ENCODE measurements at places on chromosomes 4 and X. TPM values are rescaled to one million over a fixed set of nuclear protein-coding genes. Genes with fewer than 3 reads are reported as not detected.

DNA sequence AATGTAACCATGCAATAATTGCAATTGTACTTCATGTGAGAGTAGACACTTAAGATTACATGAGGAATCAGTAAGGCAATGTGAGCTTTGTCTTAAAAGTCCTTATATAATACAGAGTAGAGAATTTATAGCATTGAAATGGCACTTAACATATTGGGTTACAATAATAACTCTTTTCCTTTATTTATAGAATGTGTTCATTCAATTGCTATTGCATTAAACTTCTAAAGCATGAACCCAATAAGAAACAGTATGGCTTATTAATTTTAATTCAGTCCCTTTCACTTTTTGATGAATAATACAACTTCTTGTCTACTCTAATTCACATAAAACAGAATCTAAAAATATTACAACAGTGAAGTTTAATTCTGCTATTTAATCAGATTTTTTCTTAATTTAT lies 174.2 kb upstream of the PABPC4L start:
- no peak overlapping the region for H3K27ac ChIP-seq
- no peaks in the 10 kb centered on the region for H3K27me3 ChIP-seq
- no peaks in the 10 kb centered on the region for H3K36me3 ChIP-seq
- no peaks in the 10 kb centered on the region for H3K4me1 ChIP-seq
- H3K4me3 ChIP-seq: no peak overlapping the region

DNA sequence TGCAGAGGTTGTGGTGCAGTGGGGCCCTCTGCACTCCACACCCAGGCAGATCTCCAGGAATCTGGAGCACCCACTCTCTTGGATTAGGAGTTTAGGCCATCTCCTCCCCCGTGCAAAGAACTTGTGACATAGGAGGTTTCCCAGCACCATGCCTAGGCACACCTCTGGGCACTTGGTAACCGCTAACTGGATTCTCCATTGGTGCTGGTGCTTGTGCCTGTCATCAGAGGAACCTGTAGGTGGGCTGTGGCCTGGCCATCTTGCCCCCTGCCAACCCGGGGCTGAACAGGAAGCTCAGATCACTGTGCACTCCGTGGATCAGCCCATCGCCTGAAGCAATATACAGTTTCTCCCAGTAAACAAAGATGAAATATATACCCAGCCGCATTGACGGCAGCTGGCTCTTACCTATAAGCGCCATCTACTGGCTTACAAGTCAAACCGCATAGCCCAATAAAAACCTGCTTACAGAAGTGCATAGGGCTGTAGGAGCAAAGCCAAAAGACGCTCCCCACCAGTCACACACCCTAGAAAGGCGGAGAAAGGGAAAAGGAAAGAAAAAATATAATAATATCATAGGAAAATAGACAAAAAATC lies 19.1 kb upstream of the TEX13B start:
- no peaks in the 10 kb centered on the region for H3K36me3 ChIP-seq
- DNase-seq: peak; percentile 8
- no peak overlapping the region for H3K4me3 ChIP-seq
- H3K4me1 ChIP-seq: no peaks in the 10 kb centered on the region

- no peak overlapping the region for H3K4me3 ChIP-seq
- no peaks in the 10 kb centered on the region for H3K36me3 ChIP-seq
- H3K27ac ChIP-seq: no peak overlapping the region
- no peaks in the 10 kb centered on the region for H3K27me3 ChIP-seq
- no peak for DNase-seq
- no peaks in the 10 kb centered on the region for H3K4me1 ChIP-seq
Measured at GRCh38 chr4:80129785-80130184, 56.8 kb upstream of the ANTXR2 start.

The ART3 gene
- not detected for total RNA-seq

The EOLA2 gene
- total RNA-seq: 28.2 TPM

- no peaks in the 10 kb centered on the region for H3K27me3 ChIP-seq
- no peaks in the 10 kb centered on the region for H3K36me3 ChIP-seq
- H3K27ac ChIP-seq: no peak overlapping the region
- no peak overlapping the region for H3K4me3 ChIP-seq
- DNase-seq: no peak
Measured at GRCh38 chr4:30952526-30953219, 232.5 kb downstream of the PCDH7 start.

DNA sequence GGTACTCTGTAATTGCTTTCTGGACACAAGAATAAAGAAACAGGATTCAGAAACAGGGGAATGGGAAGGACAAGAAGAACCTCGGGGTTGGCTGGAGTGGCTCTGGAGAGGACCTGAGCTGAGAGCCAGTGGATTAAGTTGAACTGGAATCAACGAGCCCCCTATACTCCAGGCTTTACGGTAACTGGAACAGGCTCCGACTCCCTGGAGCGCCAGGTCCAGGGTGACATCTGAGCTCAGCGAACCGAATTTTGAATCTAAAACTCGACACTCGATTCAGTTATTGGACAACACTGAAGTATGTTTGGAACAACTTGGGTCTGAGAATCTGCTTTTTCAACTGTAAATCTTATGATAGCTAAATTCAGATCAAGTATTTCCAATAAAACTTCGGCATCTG lies 23.9 kb downstream of the HMX1 start:
- no peak overlapping the region for H3K4me3 ChIP-seq
- no peaks in the 10 kb centered on the region for H3K36me3 ChIP-seq
- peak; percentile 20 for DNase-seq

The XAGE1A gene
- total RNA-seq: not detected

- no peaks in the 10 kb centered on the region for H3K36me3 ChIP-seq
- H3K4me3 ChIP-seq: no peak overlapping the region
- H3K27ac ChIP-seq: no peak overlapping the region
- no peak for DNase-seq
Measured at GRCh38 chrX:72317139-72317538, 11.4 kb upstream of the CITED1 start.
